ENCODE measurements at places on chromosomes 3 and 15. TPM values are rescaled to one million over a fixed set of nuclear protein-coding genes. Genes with fewer than 3 reads are reported as not detected.

SLC4A7 gene
- total RNA-seq, result 37.9 TPM

C3orf22 gene
- total RNA-seq, result not detected

TMEM207 gene
- total RNA-seq, result not detected

EAF2 gene
- total RNA-seq, result 2.1 TPM

CACNA2D2 gene
- 0.56 TPM for total RNA-seq

ATP1B3 gene
- 75.3 TPM for total RNA-seq

SNX33 gene
- total RNA-seq, result 9.4 TPM

CHCHD6 gene
- 37.9 TPM for total RNA-seq

P3H2 gene
- total RNA-seq, result 0.03 TPM

SNTN gene
- total RNA-seq, result not detected

IGSF11 gene
- not detected for total RNA-seq

SERP1 gene
- total RNA-seq, result 474 TPM

LEKR1 gene
- total RNA-seq, result not detected

Data from HT1080 (cell line).